LHCN-M2 (cell line): ENCODE measurements at places on chromosomes 16 and 17. TPM values are rescaled to one million over a fixed set of nuclear protein-coding genes. Genes with fewer than 3 reads are reported as not detected.

The ANKS4B gene
- not detected in 2 replicates for total RNA-seq

The CRHR1 gene
- total RNA-seq: not detected in 2 replicates

The PAQR4 gene
- total RNA-seq: 32.1 and 35.3 TPM in 2 replicates

The SSTR5 gene
- total RNA-seq: 0.64 and 0.98 TPM in 2 replicates

The TMC5 gene
- not detected in 2 replicates for total RNA-seq

The TOX3 gene
- not detected in 2 replicates for total RNA-seq

The ELAC2 gene
- 82.1 and 82.8 TPM in 2 replicates for total RNA-seq

The C17orf78 gene
- total RNA-seq: not detected in 2 replicates

The PRR11 gene
- 26.7 and 35.2 TPM in 2 replicates for total RNA-seq

The NKD1 gene
- total RNA-seq: 0.06 and 0.19 TPM in 2 replicates

The TAF1C gene
- 26.1 and 30.1 TPM in 2 replicates for total RNA-seq

GRCh38 chr17:56897646-56898424 is 16.0 kb downstream of the TRIM25 start:
- no peak for DNase-seq

- peak; percentile 65 for DNase-seq
These were observed 137.2 kb downstream of the SNX29 start for GRCh38 chr16:12113523-12114345.

DNA sequence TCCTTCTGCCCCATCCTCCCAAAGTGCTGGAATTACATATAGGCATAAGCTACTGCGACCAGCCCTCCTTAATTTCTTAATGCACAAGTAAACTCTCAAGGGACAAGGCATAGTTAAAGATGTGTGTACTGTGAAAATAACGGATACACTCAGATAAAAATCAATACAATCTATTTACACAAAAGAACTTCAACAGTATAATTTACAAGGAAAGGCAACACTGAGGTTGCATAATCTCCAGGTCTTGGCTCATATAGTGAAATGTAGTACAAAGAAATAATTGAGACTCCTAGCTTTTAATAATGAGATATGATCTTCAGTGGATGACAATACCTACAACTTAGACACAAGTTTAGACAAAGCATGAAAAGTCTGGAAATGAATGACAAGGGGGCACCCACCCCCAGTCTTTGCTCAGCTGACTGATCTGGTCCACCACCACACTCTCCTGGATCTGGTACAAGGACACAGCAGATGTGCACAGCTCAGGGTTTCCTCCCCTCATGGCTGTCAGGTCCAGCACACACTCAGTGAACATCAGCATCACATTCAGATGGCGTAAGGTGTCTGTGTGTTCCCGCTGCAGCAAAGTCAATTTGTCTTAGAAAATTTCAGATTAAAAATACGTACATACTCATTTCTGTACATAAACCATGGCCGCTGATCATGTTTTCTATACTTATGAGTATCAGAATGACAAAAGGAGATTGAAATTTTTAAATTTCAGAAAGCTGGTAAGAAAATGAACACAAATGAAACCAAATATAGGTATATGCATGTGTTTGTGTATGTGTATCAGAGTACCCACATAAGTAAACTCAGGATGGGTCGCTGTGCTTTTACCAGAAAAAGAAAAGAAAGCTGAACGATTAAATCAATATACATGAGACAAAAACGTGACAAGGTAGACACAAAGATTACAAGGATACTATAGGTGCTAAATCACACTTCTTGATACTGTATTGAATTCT is 33.7 kb upstream of the ALDH3A1 start:
- DNase-seq: no peak

- no peak for DNase-seq
These were observed 170.2 kb upstream of the GOT2 start for GRCh38 chr16:58904291-58904690.

DNA sequence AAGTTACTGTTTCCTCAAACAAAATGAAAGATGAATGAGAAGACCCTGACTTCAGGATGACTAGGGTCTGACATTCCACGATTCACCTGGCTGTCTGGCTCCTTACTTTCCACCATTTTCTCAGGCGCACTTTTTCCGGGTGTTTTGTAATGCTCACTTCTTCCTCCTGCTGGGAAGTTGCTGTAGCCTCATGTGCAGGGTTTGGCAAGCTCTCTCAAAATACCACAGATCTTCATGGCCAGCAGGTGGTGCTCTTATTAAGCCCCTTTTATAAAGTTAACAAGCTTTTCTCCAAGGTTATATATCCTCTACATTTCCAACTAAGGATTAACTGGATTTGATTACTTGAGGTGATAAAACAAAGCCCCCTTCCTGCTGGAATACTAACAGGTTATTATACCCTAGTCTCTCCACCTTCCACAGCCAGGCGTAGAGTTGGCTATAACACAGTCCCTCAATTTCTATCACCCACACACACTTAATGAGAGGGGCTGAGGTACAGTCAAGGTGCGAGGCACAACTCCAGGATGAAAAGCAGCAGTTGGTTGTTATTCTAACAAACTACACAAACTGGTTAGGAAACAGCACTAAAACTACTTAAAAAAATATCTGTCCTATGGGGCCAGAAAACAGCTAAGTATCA is 45.4 kb downstream of the STH start:
- peak; percentile 84 for DNase-seq

- no peak for DNase-seq
These were observed 10.1 kb upstream of the COG1 start for GRCh38 chr17:73182616-73183310.

DNA sequence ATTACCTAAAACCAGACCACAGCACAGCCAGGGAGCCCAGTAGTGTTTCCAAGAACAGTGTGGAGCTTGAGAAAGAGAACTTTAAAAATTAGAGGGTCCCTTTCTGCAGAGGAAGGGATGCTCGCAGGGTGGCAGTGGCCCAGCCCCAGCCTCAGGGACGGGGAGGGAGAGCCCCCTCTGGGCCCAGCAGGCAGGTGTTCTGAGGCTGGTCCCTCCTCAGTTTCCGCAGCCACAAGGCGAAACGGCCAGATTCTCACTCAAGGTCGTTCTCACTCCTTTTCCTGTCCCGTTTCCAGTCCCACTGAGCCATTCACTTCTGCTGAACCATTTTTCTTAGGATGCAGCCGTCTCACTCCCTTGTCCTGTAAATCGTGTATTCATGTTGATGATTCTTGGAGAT is 20.0 kb downstream of the CIBAR2 start:
- no peak for DNase-seq

DNA sequence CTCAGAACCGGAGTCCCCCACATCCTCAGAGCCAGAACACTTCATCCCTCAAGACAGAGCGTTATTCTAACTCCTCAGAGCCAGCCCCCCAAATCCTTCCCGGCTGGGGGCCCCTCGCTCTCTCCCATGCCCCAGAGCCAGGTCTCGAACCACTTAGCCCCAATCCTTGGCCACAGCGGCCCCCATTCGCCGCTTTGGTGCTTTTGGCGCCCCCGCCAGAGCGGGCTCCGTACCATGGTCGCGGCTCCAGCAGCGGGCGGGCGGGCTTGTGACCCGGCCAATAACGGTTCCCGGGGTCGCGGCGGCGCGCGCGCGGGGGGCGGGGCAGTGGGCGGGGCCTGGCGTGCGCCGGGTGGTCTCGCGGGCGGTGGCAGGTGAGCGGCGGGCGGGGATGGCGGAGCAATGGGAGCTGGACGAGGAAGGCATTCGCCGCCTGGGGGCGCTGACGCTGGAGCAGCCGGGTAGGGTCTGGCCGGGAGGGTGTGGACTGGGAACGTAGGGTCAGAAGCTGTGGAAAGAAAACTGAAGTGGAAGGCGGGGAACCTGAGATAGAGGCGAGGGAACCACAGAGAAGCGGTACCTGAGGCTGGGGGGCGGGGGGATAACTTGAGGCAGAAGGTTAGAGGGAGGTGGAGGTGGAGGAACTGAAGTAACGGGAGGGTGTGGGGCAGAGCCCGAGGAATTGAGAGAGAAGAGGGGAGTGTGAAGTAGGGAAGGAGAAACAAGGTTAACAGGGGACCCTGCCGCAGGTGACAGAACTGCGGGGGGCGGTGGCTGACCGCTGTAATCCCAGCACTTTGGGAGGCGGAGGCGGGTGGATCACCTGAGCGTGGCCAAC is at the start of the genes KCTD19 and LRRC36:
TSS of gene KCTD19 (minus strand) at position 270 of the 838 bp plus-strand sequence. CDS start at position 236, 34 bp downstream.
TSS of gene LRRC36 (plus strand) at position 344 of the 838 bp plus-strand sequence. CDS start at position 392, 48 bp downstream.
- no peak for DNase-seq

DNA sequence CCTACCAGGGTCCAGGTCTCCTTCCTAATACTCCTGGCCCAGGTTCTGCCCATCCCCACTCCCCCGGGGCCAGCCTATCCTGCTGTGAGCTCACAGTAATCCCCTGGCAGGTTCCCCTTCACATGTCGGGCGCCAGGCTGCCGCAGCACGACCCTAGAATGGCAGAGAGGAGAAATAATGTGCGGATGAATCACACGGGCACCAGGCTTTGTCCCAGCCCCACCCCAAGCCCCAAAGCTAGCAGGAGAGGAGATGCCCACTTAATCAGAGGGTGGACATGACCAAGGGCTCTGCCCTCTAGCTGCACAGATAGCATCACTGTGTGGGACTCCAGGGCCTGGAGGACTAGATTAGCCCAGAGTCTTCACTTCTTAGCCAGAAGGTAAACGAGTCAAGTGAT is 39.5 kb downstream of the ST3GAL2 start:
- DNase-seq: no peak

DNA sequence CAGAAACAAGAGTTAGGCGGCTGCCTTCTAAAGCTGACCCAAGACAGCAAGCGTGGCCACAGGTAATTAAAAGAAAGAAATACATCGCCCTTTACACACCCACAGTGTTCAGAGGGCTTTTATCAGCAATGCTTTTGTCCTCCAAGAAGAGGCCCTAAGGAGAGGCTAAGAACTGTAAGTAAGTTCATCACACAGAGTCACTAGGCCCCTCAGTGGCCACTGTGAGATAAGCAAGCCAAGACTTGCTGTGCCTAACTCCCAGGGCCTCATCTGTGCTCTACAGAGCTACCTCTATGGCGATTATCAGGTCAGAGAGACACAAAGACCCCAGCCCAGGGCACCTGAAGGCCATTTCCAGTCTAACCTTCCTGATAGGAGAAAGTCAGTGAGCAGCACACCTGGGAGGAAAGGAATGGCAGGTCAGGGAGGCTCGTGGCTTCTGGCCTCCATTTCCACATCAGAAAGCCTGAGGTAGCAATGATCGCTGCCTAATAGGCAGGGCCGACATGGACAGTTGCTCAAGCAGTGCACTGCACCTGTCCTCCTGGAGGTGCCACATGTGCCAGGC is 545.2 kb upstream of the CDH11 start:
- no peak for DNase-seq

DNA sequence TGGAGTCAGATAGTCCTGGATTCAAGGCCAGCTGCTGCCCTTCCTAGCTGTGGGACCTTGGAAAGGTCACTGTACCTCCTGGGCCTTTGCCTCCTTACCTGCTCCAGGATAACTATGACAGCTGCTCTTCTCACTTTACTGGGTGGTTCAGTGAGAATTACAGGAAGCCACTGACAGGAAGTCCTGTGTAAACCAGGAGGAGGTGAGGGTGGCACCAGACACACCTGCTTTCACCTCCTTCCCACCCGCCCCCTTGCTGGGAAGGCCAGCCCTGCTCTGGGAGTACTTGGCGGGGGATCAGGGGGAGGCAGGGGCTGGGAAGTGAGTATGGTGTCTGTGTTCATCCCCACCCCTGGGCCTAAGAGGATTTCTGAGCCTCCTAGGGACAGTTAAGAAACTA is 42.6 kb downstream of the CPNE2 start:
- DNase-seq: no peak

GRCh38 chr17:73914536-73915274 is 270.5 kb upstream of the SDK2 start:
- no peak for DNase-seq

DNA sequence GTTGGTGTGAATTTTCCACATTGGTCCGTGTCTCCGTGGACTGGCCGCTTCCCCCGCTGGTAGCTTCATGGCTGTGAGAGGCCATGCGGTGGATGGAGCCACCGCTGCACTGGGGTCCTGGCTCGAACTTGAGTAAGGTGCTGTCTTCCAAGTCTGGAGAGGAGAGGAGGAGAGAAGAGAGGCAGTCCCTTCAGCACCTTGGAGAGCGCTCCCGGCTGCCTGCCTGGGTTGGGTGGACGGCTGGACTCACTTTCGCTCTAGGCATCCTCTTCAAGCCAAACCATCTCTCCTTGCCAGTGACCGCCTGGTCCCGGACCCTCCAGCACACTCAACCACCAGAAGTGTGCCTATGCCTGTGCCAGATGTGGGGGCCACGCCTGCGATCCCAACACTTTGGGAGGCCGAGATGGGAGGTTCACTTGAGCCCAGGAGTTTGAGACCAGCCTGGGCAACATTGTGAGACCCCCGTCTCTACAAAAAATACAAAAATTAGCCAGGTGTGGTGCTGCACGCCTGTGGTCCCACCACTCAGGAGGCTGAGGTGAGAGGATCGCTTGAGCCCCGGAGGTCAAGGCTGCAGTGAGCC is 6.2 kb downstream of the JPH3 start:
- peak; percentile 41 for DNase-seq

DNA sequence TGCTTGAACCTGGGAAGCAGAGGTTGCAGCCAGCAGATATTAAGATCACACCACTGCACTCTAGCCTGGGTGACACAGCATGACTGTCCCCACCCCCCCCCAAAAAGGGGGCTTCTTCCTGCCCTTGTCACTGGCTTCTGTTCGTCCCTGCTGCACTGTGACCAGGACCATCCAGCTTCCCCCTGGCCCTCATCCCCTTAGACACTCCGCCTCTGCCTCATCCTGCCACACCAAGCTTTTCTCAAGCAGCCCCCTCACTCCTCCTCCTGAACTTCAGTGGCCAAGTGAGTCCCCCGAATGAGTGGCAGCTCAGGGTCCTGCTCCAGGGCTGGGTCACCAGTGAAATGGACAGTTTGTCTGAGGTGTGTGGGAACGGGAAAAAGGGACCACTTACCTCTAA is 177.3 kb downstream of the CPPED1 start:
- no peak for DNase-seq

GRCh38 chr17:73435412-73435811 is 123.6 kb upstream of the CDC42EP4 start:
- no peak for DNase-seq

DNA sequence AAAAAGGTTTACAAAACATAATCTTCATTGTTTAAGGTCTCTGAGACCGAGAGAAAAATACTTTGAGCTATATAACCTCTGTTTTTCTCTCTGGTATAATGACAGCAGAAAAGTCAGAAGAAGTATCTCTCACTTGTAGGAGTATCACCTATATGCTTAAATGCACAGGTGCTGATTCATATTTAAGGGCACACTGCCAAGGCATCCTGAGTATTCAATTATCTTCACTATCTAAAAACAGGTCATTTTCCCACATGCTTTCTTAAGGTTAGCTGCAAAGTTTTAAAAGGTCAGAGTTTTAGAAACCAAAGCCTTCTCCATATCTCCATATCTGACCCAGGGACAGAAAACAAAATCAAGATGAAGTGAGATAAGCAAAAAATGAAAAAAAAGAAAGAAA is 99.3 kb upstream of the C17orf78 start:
- no peak for DNase-seq

- peak; percentile 24 for DNase-seq
These were observed 64.3 kb downstream of the PGS1 start for GRCh38 chr17:78442648-78443218.
